ENCODE measurements at places on chromosomes 13 and 19. TPM values are rescaled to one million over a fixed set of nuclear protein-coding genes. Genes with fewer than 3 reads are reported as not detected.

DNA sequence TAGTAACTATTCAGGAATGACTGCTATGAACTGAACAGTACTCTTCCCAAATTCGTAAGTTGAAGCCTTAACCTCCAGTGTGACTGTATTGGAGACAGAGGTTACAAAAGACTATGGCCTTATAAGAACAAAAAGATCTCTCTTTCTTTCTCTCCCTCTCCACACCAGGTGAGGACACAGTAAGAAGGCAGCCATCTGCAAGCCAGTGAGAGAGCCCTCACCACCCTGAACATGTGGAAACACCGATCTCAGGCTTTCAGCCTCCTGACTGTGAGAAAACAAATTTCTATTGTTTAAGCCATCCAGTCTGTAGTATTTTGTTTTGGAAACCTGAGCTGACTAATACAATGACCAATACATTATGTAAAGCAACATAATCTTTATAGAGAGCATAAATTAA is 888.9 kb downstream of the SLITRK1 start:
- no peak overlapping the region for H3K27ac ChIP-seq
- no peaks in the 10 kb centered on the region for H3K4me1 ChIP-seq
- DNase-seq = no peak
- H3K4me3 ChIP-seq = no peak overlapping the region
- H3K27me3 ChIP-seq = no peaks in the 10 kb centered on the region
- no peaks in the 10 kb centered on the region for H3K36me3 ChIP-seq

DNA sequence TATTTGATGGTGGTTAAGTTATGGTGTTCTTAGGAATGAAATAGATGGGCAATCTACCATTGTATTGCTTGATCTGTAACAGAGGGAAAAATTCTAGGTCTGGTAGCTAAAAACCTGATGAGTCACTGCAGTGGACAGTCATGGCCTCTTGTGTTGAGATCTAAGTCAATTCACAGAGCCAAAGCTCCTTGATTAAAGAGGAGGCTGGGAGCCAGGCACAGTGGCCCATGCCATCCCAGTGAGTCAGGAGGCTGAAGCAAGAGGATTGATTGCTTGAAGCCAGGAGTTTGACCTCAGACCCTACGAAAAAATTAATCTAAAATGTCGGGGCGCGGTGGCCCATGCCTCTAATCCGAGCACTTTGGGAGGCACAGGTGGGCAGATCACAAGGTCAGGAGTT is 67.1 kb upstream of the KPNA3 start:
- no peaks in the 10 kb centered on the region for H3K4me1 ChIP-seq
- no peaks in the 10 kb centered on the region for H3K36me3 ChIP-seq
- H3K4me3 ChIP-seq = no peak overlapping the region
- H3K27ac ChIP-seq = no peak overlapping the region

DNA sequence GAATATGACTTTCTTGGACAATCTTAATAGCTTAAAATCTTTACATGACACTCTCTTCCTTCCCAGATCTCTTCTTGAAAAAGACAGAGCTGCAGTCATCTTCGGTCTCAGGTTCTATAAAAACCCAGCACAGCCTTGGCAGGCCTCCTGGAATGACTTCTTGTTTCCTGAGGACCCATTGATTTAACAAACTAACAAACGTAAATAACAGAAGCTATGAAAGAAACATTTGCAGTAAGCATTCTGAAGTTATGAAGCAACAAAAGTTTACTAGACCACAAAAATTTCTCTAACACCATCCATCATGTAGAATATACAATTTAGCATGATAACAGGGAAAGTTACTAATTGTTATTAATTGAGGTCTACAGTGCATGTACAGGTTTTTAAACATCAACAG is 62.8 kb upstream of the STARD13 start:
- no peaks in the 10 kb centered on the region for H3K36me3 ChIP-seq
- no peak overlapping the region for H3K4me3 ChIP-seq
- no peak for DNase-seq

DNA sequence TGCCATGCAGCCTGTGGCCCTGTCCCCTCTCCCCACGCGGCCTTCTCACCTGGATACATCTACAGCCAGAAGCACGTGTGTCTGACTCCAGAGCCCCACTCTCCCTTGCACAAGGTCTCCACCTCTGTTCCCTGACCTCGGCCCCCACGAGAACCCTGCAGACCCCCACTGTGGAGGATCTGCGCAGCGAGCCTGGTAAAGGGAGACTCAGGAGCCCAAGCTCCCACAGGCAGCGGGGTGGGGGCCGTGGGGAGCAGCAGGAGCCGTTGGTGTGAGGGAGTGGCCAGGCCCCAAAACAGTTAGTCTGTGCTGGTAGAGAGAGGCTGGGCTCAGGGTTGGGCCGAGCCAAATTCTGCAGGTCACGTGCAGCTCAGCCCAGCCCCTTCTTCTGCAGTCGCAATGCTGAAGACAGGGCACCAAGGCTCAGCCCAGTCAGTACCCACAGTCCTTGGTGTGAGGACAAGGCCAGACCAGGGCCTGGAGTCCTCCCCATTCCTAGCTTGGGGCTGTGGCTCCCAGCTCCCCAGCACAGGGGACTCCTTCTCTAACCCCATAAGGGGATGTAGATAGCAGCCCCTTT is 28.7 kb upstream of the SLC7A10 start:
- H3K36me3 ChIP-seq = no peaks in the 10 kb centered on the region
- peak overlapping the region; percentile 38 for H3K4me3 ChIP-seq
- no peak for DNase-seq
- no peaks in the 10 kb centered on the region for H3K4me1 ChIP-seq

GRCh38 chr19:6070720-6071485 is 39.4 kb downstream of the RFX2 start:
- H3K27me3 ChIP-seq = no peaks in the 10 kb centered on the region
- peaks cover 4% of the 10 kb centered on the region for H3K4me1 ChIP-seq
- H3K36me3 ChIP-seq = no peaks in the 10 kb centered on the region
- no peak overlapping the region for H3K4me3 ChIP-seq
- no peak overlapping the region for H3K27ac ChIP-seq
- no peak for DNase-seq

DNA sequence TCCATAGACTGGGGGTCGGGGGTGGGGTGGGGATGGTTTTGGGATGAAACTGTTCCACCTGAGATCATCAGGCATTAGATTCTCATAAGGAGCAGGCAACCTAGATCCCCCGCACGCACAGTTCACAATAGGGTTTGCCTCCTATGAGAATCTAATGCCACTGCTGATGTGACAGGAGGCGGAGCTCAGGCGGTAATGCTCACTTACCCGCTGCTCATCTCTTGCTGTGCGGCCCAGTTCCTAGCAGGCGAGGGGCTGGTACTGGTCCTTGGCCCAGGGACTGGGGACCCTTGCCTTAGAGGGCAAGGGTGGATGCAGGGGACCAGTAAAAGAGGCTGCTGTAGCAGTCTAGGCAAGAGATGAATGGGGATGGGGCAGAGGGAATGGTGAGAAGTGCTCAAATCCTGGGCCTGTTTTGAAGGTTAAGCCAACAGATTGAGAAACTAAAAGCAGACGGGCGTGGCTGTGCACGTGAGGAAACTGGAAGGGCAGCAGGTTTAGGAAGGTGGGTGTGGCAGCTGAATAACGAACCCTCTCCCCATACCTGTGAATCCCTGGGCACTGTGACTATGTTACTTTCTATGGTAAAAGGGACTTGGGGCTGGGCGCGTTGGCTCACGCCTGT is 1.5 kb upstream of the ERICH4 start:
- no peak for DNase-seq
- H3K4me3 ChIP-seq = no peak overlapping the region
- H3K4me1 ChIP-seq = no peaks in the 10 kb centered on the region
- H3K36me3 ChIP-seq = peaks cover 6% of the 10 kb centered on the region
- H3K27me3 ChIP-seq = no peaks in the 10 kb centered on the region

DNA sequence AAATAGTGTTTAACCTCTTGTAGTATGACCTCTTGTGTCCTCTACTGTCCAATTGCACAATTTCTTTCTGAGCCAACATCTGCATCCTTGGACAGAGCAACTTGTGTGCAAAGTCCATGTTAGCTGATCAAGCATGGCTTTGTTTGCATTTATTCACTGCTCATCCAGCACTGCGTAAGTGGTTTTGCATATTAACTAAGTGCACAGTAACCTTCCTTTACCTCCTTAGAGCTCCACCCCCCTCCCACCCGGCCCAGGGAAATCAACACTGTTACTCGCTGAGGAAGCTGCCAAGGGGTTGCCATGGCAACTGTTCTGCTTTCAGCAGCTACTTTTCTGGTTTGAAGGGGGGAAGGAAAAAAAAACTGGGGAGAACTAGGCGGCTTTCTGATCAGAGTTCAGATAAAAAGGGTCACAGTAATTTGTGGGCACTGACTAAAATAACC is 153.5 kb upstream of the KLF12 start:
- DNase-seq = peak; percentile 71
- no peak overlapping the region for H3K4me3 ChIP-seq
- H3K4me1 ChIP-seq = peaks cover 7% of the 10 kb centered on the region
- H3K36me3 ChIP-seq = no peaks in the 10 kb centered on the region

- H3K4me3 ChIP-seq = no peak overlapping the region
- peaks cover 10% of the 10 kb centered on the region for H3K36me3 ChIP-seq
- H3K27me3 ChIP-seq = no peaks in the 10 kb centered on the region
- peak; percentile 72 for DNase-seq
- H3K4me1 ChIP-seq = no peaks in the 10 kb centered on the region
- no peak overlapping the region for H3K27ac ChIP-seq
Measured at GRCh38 chr19:1956868-1957492, 16.0 kb downstream of the CSNK1G2 start.

DNA sequence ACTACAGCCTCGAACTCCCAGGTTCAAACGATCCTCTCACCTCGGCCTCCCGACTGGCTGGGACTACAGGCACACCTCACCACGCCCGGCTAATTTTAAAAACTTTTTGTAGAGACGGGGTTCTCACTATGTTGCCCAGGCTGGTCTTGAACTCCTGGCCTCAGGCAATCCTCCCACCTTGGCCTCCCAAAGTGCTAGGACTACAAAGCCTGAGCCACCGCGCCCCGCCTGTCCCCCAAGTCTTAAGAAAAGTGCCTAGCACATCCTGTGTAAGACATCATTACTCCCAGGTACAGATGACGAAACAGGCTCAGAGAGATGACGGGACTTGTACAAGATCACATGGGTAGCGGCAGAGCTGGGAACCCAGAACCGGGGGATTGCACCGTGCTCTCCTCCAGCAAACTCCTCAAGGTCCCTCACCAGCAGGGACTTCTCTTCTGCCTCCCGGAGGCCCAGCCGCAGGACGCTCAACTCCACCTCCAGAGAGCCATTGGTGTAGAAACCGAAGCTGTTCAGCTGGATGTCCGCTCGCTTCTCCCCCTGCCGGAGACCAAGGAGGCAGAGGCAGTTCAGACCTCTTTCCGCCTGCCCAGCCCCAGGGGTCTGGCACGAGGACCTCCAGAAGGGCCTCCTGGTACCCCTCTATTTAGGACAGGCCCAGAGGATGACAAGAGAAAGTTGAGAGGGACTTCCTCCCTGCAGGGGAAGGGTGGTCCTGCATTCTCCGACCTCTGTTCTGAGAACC is 1.0 kb downstream of the GPR108 start:
- H3K27me3 ChIP-seq = no peaks in the 10 kb centered on the region
- H3K36me3 ChIP-seq = peaks cover 16% of the 10 kb centered on the region
- H3K27ac ChIP-seq = peak overlapping the region; percentile 42

- H3K4me3 ChIP-seq = no peak overlapping the region
- no peaks in the 10 kb centered on the region for H3K4me1 ChIP-seq
- peaks cover 55% of the 10 kb centered on the region for H3K36me3 ChIP-seq
- no peak for DNase-seq
Measured at GRCh38 chr19:2140138-2140569, 11.2 kb downstream of the AP3D1 start.

GRCh38 chr13:97460004-97460775 is 26.2 kb downstream of the RAP2A start:
- no peaks in the 10 kb centered on the region for H3K27me3 ChIP-seq
- peaks cover 11% of the 10 kb centered on the region for H3K36me3 ChIP-seq
- H3K4me3 ChIP-seq = no peak overlapping the region

DNA sequence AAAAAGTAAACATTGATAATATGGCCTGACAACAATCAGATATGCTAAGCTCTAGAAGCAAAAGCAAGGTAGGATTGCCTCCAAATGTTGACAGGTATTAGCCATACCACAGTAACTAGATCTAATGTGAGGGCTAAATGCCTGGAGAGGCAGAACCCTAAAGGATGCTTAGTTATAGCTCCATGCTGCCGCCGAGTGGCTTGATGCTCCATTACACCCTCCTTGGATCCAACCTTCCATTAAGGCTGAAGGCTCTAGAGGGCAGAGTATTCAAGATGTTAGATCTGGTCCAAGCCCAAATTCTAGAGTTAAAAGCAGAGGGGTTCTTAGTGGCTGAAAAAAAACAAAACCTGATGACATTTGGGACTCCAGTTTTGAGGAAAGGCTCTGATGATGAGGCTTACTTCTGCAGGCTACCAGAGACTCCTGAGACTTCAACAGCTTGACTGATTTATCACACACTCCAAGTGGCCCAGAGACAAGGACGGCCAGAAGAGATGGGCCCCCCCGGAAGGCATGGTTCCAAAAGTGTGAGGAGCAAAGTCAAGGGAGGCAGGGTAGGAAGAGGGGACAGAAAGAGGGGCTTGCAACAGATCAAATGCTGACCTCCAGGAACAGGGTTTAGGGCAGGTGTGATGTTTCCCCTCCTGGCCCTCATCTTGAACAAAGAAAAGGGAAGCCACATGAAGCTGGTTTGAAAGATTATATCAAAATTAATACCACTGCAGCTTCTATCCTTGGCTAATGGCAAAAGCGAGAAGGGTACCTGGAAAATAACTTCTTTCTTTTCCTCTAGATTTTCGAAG is 21.9 kb upstream of the CPB2 start:
- H3K27ac ChIP-seq = no peak overlapping the region
- no peak overlapping the region for H3K4me3 ChIP-seq
- H3K36me3 ChIP-seq = no peaks in the 10 kb centered on the region
- no peaks in the 10 kb centered on the region for H3K27me3 ChIP-seq
- no peaks in the 10 kb centered on the region for H3K4me1 ChIP-seq

- DNase-seq = no peak
- no peaks in the 10 kb centered on the region for H3K27me3 ChIP-seq
- no peak overlapping the region for H3K4me3 ChIP-seq
- no peaks in the 10 kb centered on the region for H3K4me1 ChIP-seq
- peaks cover 12% of the 10 kb centered on the region for H3K36me3 ChIP-seq
Measured at GRCh38 chr13:93715866-93716265, 489.3 kb downstream of the GPC6 start.

GRCh38 chr13:57629821-57630235 is 1.7 kb upstream of the PCDH17 start:
- peak overlapping the region; percentile 70 for H3K4me3 ChIP-seq
- no peak overlapping the region for H3K27ac ChIP-seq
- peaks cover 48% of the 10 kb centered on the region for H3K27me3 ChIP-seq
- H3K4me1 ChIP-seq = no peaks in the 10 kb centered on the region
- H3K36me3 ChIP-seq = no peaks in the 10 kb centered on the region

GRCh38 chr13:100707818-100708740 is 33.5 kb upstream of the TMTC4 start:
- no peak for DNase-seq
- H3K36me3 ChIP-seq = no peaks in the 10 kb centered on the region
- H3K27me3 ChIP-seq = no peaks in the 10 kb centered on the region
- no peak overlapping the region for H3K4me3 ChIP-seq
- no peak overlapping the region for H3K27ac ChIP-seq

The OCEL1 gene
- 26.4 TPM for total RNA-seq

The ANO8 gene
- total RNA-seq = 21.9 TPM
